Neuronal stem cell (in vitro differentiated cells): ENCODE measurements at places on chromosomes 1 and 21.

GRCh38 chr1:169513208-169513607 lies 27.5 kb upstream of the SLC19A2 start:
- DNase-seq: no peak

DNA sequence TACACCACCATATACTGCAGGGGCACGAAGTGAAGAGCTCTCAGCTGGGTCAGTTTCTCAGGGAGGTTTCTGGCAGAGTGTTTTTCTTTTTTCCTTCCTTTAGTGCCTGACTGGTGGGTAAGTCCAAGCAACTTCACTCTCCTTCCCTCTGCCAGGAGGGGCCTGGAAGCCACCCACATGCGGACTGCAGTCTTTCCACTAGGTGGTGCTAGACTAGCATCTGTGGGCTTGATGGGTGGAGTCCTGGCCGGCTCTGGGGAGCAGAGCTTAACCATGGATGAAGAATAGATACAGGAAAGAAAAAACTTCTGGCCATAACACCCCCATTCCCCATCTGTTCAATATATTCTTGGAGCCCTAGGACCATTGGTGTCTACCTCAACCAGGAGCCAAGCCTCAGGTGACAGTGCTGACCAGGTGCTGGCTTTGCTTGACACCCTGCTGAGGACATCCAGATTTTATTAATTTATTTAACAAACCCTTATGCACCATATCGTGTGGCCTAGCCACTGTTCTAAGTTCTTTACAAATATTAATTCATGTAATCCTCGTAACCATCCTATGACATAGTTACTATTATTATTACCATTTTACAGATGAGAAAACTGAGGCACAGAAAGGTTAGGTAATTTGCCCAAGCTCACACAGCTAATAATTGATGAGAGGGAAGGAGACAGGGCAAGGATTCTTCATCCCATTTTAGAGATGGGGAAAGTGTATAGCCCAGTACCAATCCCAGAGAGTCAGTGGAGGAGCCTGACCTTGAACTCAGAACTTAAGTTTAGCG lies 126.7 kb upstream of the CSF3R start:
- DNase-seq: peak; percentile 77

GRCh38 chr1:212981025-212981495 lies 30.7 kb downstream of the VASH2 start:
- DNase-seq: no peak

DNA sequence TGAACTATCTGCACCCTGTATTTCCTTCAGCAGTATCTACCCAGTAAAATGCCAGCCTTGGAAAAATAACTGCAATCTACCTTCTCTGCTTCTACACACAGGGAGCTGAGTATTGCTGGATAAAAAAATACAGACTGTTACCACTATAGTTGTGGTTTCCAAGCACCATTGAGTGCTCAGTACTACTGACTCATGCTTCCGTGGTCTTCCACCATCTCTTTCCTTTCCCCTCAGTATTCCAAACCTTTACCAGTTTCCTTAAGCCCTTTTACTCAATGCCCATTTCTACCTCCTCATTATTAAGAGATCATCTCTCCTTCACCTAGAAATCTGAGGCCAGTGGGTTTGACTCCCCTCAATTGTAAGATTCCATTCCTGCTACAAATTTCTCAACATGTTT lies 23.8 kb downstream of the GLMN start:
- DNase-seq: no peak

DNA sequence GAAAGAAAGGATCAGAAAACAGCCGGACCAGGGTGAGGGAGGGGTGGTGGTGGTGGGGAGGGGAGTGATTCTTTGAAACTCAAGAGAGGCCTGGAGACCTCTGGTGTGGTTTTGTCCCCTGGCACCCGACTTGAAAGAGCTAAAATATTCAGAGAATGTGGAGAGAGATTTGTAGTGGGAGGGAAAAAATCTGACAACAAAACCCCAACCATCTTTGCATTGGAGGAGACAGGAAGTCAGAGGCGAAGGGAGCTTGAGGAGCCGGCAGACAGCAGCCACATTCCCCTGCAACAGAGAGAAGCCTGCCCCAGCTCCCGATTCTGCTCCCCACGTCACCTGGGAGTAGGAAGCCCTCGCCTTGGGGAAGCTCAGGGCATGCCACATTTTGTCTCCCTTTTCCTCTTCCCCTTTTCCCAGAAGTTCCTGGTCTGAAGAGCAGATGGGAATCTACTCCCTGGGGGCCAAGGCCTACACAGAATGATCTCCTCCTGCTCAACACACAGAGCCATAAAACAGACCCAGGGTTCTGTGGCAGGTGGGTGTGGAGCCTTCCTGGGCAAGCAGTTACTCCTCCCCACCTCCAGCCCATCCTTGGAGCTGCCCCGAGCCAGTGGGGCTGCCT lies 84.9 kb downstream of the ITPKB start:
- DNase-seq: peak; percentile 82

GRCh38 chr1:234845097-234845660 lies 235.2 kb upstream of the IRF2BP2 start:
- DNase-seq: no peak

- no peak for DNase-seq
These were observed 61.2 kb downstream of the VANGL1 start for GRCh38 chr1:115702959-115703358.

DNA sequence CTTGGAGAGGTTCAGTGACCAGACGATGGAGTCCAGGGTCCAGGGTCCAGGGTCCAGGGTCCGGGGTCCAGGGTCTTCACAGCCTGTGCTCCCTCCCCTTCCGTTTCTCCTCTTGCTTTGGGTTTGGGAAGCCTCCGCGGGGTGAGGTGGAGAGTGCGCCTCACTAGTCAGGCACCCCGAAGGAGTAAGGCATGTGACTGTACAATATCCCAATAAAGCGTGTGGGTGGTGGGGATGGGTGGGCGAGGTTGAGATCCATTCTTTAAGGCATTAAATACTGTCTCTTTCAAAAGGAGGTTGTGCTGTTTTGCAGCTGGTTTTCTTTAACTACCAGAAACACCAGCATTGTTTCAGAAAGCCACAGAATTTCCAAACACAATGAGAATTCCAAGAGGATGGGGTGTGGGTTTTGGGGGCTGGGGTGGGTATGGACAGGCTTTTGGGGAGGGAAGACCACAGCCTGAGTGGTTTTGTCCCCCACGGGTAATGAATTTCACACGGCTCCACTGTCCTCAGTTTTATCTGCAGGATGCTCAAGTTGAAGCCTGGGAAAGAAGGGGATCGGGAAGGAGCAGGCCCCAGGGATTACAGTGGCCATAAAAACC lies 65.7 kb downstream of the KIF26B start:
- DNase-seq: no peak

DNA sequence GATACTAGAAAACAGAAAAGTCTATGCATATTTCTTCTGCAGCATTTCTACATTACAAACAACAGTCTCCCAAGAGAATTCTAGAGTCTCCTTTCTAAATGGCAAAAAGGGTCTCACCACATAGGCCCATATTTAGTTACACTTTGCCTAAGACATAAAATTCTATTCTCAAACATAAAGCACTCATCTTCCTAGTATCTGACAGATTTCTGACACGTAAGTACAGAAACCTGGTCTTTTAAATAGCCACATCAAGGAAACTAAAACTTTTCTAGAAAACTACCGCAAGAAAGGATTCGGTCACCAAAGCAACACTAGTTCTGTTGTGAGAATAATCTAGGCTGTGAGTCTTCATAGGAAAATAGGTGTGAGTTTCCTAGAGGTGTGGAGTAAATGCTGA lies 33.6 kb upstream of the CTSK start:
- no peak for DNase-seq

DNA sequence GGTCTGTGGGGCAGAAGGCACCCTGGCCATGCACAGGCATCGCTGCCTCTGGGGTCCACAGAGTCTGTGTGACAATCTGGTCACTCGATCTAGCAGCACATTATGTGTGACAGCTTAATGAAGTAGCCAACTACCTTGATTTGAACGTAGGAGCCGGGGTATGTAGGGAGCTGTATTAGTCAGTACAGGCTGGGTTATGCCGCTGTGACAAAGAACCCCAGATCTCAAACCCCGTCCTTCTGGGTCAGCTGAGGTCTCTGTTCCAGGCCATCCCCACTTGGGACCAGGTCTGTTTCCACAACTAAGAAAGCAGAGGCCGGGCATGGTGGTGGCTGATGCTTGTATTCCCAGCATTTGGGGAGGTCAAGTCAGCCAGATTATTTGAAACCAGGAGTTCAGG lies 8.3 kb upstream of the ATAD3B start:
- DNase-seq: no peak

DNA sequence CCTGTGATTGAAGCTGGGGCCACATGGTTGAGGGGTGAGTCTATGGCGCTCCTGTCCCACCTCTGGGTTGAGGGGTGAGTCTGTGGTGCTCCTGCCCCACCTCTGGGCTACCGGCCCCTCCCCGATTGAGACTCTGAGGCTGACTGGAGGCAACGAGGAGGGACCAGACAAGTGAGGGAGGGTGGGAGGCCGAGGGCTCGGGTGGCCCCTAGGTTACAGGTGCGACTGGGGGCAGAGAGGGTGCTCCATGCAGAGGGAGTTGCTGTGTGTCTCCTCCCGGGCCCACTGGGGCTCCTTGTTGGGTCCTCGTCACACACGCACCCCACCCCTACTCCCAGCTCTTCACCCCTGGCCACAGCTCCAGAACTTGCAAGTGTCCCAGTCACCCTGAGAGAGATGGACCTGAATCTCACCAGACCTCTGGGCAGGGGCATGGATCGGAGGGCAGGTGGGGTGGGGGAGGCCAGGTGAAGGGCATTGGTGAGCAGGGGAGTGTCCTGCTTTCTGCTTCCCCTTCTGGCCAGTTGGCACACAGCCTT lies 12.8 kb downstream of the LDLRAP1 start:
- no peak for DNase-seq

DNA sequence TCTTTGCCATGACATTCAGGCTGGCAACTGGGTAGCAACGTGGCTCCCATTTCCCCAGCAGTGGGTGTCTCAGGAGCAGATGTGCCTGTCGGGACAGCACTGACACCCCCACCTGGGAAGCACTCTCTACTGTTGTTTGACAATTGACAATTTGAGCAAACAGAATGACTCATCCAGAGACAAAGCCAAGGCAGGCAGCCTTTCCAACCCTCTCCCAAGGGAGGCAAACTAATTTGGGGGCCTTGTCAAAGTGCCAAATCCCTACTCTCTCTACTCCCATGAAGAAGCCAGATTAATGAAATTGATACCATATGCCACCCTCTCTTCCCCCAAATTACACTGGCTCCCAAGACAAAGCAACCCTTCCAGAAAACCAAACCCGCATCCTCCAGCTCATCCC lies 65.6 kb downstream of the GRIK3 start:
- no peak for DNase-seq

DNA sequence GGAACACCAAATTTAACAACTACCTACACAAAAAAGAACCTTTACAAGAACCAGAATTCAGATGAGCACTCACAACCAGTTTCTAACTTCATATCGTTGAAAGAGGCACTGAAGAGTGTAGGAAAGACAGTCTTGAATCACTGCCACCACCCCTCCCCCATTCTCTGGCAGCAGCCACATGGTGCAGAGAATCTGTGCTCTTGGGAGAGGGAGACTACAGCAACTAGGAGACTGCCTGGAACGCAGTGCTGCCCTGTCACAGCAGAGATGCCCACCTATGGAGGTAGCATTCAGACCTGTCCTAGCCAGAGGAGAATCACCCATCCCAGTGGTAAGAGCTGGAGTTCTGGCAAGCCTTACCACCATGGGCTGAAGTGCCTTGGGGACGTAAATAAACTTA lies 7.3 kb downstream of the CCN1 start:
- no peak for DNase-seq

DNA sequence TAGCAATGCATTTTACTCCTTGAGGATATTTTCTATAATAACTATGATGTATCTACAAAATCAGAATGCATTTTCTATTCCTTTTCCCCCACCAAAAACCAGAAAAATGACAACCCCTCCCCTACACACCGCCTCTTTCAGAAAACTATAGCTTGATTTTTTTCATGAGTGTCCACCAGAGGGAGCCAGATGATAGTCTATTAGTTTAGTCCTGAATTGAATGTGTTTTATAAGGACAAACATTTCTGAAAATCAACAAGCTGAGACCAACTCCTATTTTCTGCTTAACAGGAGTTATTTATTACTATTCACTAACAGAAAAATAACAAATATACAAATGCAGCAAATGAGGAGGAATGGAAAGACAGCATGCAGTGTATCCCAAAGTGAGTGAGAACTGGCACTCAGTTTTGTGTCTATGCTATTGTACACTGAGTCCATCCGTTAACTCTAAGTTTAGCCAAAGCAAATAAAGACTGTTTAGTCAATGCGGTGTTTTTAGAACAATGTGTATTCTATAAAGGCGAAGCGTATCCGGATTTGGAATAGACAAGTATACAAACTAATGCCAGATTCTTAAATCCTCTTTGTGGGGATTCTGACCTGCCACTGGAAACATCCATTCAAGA lies 182.6 kb downstream of the VAV3 start:
- peak; percentile 57 for DNase-seq

DNA sequence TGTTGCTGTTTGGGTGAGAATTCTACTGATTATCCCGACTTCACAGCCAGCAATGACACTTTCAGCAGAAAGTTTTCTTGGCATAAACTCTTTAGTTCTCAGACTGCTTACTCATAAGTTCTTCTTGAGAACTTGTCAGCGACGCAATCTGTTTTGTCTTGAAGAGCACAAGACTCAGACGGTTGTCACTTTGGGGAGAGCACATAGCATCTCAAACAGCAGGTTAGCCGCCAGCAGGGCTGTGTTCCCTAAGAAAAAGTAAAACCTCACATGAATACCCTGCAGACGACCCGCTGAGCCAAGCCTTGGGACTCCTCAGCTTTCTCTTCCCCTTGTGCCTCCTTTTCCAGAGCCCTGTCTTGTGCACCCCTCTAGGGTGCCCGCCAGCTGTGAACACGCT lies 11.4 kb downstream of the AGMAT start:
- DNase-seq: no peak

DNA sequence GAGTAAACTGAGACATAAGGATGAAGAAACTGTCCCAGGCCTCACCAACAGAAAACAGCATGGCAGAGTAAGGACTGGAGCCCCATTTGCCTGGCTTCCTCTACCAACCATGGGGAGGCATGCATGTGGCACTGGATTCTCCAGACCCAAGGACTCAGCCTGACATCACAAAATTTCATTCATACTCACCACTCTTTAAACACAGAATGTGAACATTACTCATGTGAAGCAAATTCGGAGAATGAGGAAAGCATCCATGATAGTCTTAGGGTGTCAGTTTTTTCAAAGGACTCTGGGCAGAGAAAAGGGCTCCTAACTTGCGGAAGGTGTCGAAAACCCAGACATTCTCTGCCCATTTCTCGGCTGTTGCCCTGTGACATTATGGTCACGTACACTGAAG lies 83.9 kb downstream of the PCNX2 start:
- no peak for DNase-seq

- no peak for DNase-seq
These were observed 7.3 kb upstream of the DHRS3 start for GRCh38 chr1:12625276-12625675.

- DNase-seq: no peak
These were observed 139.1 kb upstream of the PTGFR start for GRCh38 chr1:78351551-78352216.

GRCh38 chr1:219518168-219518906 lies 94.6 kb downstream of the ZC3H11B start:
- DNase-seq: no peak

GRCh38 chr1:84698151-84699110 lies 8.2 kb upstream of the SSX2IP start:
- DNase-seq: no peak

- no peak for DNase-seq
These were observed 78.1 kb downstream of the ERG start for GRCh38 chr21:38420140-38420539.

GRCh38 chr1:40757084-40757483 lies 26.5 kb upstream of the KCNQ4 start:
- DNase-seq: no peak

- no peak for DNase-seq
These were observed 319.8 kb downstream of the HMCN1 start for GRCh38 chr1:186054003-186054402.

GRCh38 chr1:186059311-186059710 lies 315.7 kb downstream of the TPR start:
- no peak for DNase-seq
